Activated CD8-positive, alpha-beta memory T cell treated with anti-CD3 and anti-CD28 coated beads for 4 hours (primary cell): ENCODE measurements at places on chromosomes 2 and 18.

GRCh38 chr2:207953354-207953753, 72.0 kb downstream of the PLEKHM3 start:
- no peak for DNase-seq

- DNase-seq: no peak
These were observed 174.6 kb upstream of the ALPP start for GRCh38 chr2:232203936-232204335.

DNA sequence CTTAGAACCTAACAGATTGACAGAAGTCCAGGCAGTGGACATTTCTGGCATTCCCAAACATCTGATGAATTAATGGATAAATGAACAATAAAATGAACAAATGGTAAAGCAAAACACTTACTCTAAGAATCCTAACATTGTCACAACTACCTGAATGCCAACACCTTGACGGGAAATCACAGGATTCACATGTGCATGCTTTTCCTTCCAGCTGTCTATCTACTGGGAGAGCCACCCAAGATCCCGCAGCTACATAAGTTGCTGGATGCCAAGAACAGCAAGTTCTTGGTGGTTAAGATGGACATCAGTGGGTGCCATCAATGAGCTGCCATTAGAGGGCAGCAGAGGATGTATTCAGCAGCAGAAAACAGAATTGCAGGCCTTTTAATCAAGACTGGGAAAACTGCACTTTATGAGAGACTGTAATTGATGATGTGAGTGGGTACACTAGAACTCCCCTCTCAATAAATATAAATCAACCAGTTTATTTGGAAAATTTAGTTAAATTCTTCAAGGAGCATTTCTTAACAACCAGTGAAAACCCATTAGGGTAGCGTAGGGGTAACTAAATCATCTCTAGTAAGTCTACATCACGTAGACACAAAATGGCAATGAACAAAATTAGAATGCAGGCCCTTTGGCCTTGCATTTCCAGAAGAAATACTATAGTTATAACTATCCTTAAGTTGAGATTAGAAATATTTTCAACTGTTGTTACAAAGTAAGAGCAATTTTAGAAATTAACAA, 45.6 kb downstream of the SESTD1 start:
- DNase-seq: no peak

DNA sequence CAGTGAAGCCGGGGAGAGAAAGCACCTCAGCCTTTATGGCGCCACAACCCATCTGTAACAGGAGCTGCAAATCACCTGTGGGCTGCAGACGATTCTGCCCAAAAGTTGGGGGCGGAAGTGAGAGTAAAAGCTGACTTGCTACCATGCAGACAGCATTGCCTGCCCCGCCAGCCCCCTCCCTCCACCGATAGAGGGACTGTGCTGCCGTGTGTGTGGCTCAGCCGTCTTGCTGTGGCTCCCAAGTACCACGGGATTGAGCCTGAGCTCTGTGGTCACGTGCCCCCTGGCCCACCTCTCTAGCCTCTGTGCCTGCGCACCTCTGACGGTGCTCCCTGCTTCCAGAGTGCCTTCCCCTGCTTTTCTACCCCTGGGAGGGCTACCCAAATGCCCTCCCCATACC, 79.6 kb downstream of the GLI2 start:
- DNase-seq: no peak

DNA sequence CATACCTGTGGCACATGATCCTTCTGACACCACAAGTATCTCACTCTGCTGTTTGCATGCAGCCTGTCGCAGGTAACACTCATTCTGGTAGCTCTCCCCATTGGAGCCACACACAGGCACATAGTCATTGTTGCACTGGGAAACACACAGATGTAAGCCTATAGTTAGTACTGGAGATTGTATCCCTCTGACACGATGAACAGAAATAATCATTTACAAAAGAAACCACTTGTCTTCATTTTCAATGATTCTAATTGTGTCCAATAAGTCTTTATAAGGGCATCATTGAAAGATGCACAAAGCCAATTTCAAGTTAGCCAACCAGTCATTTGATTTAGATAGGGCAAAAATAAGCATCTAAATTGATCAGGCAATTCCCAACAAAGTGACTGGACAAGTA, 10.4 kb downstream of the TMEFF2 start:
- no peak for DNase-seq

GRCh38 chr18:23283916-23284430, 148.7 kb downstream of the CABLES1 start:
- no peak for DNase-seq

GRCh38 chr18:75045272-75045671, 163.7 kb downstream of the PTGR3 start:
- no peak for DNase-seq

- no peak for DNase-seq
These were observed 169.3 kb downstream of the HDAC4 start for GRCh38 chr2:239231231-239232194.

GRCh38 chr2:101710036-101710435, 12.5 kb downstream of the MAP4K4 start:
- DNase-seq: no peak

DNA sequence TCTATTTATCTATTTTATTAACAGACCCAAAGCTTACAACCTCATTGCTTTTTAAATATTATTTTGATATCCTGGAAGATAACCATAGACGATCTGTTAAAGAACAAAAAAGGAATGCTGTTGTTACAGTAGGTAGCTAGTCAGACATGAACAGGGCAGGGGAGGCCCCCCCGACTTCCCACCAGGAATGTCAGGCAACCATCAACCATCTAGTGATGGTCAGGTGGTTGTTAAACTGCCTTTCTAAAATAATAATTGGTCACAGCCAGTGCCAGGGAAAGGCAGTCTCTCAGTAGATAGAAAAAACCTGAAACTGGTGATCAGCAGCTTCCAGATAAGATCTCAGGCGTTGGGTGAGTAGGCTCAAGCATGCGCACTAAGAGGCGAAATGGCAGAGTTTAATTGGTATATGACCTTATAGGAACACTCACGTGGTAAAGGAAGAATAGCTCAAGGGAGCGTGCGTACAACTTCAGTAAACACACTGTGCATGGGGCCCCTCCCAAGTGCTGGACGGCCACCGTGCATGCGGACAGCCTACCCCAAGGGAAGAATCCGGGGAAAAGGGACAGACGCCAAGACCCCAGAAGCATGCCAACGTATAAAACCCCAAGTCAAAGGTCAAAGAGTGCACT, 32.5 kb upstream of the CCL20 start:
- DNase-seq: no peak

DNA sequence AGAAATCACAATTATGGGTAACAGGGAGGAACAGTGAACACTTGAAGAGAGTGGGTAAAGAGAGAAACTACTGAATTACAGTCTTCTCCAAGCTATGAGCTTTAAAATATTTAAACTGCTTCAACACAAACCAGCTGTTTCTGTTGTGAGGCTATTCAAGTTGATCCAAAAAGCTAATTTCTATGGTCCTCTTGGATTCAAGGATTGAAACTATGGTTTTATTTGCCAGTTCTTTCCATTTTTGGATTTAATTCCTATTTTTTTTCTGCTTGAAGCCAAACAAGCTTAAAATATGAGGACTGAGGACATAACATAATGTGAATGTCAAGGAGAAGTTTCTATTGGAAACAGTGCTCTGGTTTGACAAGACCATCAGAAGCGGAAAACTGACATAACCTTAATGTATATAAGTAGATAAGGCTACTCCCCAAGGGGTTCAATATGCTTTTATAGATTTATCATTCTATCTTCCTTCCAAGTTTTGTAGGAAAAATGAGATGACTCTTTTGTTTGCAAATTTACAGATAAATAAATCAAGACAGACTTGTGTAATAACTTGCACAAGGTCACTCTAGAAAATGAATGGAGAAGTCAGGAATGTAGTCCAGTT, 60.7 kb upstream of the AQP4 start:
- DNase-seq: no peak

DNA sequence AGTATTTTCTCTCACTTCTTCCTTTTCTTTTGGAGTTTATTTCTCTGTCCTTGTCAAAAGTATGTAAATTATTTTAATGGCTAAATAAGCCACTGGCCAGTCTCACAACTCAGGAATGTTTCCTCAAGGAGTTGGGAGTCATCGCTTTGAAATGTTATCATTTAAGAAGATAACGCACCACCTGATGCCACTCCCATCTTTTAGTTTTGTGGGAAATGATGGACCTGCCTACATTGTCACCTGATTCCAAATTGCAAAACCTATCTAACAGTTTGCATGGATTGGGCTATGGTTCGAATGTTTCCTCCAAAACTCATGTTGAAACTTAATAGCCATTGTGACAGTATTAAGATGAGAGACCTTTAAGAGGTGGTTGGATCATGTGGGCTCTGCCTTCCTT, 32.4 kb upstream of the PPM1B start:
- no peak for DNase-seq

GRCh38 chr2:240151477-240152031, 11.1 kb upstream of the OTOS start:
- DNase-seq: no peak

DNA sequence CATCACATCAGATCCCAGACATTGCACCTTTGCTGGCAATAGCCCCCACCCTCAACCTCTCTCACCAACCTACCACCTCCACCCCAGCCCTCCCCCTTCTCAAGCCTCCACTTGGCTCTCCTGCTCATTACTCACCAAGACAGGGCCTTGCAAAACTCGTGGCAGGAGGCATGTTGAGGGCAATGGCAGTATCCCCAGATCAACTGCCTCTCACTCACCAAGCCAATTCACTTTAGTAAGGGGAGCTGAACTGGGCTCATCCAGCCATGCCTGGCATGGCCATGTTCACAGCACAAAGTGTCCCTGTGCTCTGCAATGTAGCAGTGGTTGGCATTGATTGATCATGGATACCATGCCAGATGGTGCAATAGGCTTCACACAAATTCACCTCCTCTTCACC, 46.3 kb upstream of the TEX51 start:
- DNase-seq: no peak

GRCh38 chr2:124805060-124805459, 780.0 kb downstream of the CNTNAP5 start:
- DNase-seq: no peak

DNA sequence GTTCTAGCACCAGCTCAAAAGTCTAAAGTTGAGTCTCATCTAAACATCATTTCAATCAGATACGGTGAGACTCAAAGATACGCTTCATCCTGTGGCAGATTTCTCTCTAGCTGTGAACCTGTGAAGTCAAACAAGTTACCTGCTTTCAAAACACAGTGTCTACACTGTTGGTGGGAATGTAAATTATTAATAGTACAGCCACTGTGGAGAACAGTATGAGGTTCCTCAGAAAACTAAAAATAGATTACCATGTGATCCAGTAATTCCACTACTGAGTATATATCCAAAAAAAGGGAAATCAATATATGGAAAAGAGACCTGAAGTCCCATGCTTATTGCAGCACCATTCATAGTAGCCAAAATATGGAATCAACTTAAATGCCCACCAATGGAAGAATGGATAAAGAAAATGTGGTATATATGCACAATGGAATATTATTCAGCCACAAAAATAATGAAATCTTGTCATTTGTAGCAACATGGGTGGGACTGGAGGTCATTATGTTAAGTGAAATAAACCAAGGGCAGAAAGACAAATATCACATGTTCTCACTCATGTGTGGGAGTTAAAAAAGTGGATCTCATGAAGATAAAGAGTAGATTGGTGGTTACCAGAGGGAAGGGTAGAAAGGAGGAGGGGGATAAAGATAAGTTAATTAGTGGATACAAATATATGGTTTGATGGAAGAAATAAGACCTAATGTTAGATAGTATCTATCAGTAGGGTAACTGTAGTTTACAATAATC, 11.7 kb downstream of the UBR3 start:
- no peak for DNase-seq

GRCh38 chr2:145245268-145245870, 725.5 kb upstream of the ZEB2 start:
- DNase-seq: no peak

DNA sequence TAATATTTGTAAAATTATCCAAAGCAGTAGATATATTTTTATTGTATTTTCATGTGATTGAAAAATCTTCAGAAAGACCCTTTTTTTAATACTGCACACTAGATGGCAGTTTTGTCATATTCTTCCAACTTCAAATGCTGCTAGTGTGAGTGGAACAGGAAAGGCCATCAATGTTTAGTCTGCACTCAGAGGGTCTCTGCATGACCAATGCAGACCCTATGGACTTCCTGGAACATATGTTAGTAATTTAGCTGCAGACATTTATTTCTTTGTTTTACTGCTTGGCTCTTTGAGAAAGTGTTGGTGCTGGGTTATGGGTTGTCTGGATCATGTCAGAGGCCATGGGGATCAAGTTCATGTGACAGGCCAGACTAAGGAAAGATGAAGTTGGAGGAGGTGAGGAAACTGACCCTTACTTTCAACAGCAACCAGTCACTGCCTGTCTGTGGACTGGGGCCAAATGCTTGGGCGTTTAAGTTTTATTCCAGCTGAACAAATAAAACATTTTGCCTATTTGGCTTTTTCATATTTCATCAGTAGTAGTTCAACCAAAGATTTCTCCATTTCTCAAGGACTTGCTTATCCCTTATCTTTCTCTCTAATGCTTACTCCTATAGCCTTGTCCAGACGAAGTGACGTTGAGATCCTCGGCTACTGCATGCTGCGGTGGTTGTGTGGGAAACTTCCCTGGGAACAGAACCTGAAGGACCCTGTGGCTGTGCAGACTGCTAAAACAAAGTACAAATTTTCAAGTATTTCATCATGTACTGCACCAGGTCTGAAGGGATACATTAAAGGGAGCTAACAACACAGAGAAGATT, 84.8 kb downstream of the VRK2 start:
- DNase-seq: no peak

DNA sequence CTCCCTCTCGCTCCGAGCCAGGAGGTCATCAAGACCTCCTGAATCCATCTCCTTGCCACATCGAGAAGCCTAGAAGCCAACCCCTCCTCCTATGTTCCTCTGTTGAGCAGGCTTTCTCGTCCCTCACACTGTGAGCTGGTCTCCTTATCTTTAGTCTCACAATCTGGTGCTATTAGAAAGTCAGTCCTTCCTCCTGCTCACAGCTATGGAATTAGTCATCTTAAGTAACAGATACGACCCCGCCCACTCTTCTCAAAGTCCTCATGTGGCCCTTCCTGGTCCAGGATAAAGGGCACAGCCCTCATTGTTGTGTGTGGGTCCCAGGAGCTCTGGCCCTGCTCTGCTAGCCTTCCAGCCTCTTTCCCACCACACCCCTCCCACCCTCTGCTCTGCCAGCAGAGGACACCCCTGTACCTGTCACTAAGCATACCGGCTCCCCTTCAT, 41.4 kb upstream of the TRIB2 start:
- no peak for DNase-seq

- DNase-seq: no peak
These were observed 301.7 kb downstream of the ALK start for GRCh38 chr2:29619689-29620088.

- DNase-seq: no peak
These were observed 24.6 kb upstream of the SCG2 start for GRCh38 chr2:223626716-223627115.

DNA sequence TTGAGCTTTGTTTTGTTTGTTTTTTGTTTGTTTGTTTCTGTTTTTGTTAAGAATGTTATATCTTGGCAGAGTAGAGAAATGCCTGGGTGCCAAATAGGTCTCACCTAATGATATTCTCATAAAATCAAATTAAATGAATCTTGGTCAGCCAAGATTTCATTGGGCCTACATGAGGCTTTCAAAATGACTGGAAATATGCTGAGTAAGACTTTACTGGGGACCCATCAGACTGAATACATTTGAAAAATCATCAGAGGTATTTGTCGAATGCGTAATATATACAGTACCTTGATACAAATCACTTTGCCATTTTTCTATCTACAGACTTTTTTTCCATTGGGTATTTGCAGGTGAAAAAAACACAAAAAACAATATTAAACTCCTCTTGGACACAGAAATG, 480.8 kb downstream of the CDH2 start:
- no peak for DNase-seq
